Colonic mucosa (tissue), 4 donors: ENCODE measurements at places on chromosomes 16 and 17.
A peak's percentile ranks its signal among the peaks of the same experiment; 100 is the strongest.

DNA sequence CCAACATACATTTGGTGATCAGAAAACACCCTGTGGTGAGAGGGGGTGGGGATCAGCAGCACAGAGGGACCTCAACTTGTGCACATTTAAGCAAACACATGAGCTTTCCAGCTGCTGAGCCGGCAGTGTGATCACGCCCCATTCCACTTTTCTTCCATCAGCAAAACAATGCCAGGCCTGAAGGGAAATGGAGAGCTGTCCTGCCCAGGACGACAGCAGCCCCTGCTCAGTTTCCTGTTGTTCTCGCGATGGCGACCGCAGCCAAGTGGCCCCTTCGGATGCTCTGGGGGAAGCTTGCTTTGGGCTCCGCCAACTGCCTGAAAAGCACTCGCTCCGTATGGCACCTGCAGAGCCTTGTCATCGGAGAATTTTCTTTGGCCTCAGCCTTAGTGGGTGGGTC is 272.3 kb downstream of the FOXL1 start:
- no peak for DNase-seq

- DNase-seq = no peak
These were observed 92.1 kb downstream of the RAP1GAP2 start for GRCh38 chr17:2888326-2888725.

- no peak for DNase-seq
These were observed 13.9 kb downstream of the BEAN1 start for GRCh38 chr16:66440970-66441369.

- DNase-seq = no peak
These were observed 100.0 kb upstream of the ZNF469 start for GRCh38 chr16:88282564-88283395.

GRCh38 chr17:81254955-81255717 is 16.0 kb downstream of the NDUFAF8 start:
- peak; percentile 90 for DNase-seq

GRCh38 chr17:51375771-51376170 is 115.4 kb downstream of the UTP18 start:
- no peak for DNase-seq

GRCh38 chr17:63311416-63311937 is 134.6 kb downstream of the CYB561 start:
- DNase-seq = no peak

DNA sequence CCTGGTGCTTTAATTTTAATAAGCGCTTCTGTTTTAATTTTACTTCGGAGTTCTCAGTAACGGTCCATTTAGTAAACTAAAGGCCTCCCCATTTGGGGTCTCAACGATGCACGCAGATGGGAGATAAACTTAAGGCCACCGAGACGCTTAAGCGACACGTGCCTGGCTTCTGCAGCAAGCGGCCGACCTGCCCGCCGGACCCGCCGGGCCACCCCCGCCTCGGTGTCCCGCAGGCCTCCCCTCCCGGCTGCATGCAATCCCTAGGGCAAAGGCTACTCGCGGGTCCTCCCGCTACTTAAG is 592 bp downstream of the GCSH start:
- no peak for DNase-seq

DNA sequence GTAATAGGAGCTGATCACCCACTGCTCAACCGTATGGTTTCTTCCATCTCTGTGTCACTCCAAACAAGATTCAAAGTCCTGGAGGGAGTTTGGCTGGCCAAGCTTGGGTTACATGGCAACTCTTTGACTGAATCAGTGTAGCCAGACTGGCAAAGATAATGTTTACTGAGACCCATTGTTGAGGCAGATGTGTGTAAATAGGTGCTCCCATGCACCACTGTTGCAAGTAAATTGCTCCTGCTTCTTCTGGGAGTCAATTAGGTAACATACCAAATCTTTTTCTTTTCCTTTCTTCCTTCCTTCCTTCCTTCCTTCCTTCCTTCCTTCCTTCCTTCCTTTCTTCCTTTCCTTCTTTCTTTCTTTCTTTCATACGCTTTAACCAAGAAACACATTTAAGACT is 86.3 kb upstream of the DHX40 start:
- no peak for DNase-seq

GRCh38 chr16:6499413-6499812 is 833.2 kb upstream of the RBFOX1 start:
- no peak for DNase-seq

DNA sequence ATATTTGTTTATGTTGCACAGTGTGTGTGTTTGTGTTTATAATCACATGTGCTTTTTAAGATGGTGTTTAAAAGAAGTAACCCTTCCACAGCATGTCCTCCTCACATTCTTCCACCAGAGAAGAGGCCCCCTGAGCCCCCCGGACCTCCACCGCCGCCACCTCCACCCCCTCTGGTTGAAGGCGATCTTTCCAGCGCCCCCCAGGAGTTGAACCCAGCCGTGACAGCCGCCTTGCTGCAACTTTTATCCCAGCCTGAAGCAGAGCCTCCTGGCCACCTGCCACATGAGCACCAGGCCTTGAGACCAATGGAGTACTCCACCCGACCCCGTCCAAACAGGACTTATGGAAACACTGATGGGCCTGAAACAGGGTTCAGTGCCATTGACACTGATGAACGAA is 69.2 kb downstream of the CDK12 start:
- DNase-seq = no peak

- peak; percentile 89 for DNase-seq
These were observed at the start of gene CIAO3 for GRCh38 chr16:740764-741505. Gene CIAO3 (minus strand): TSS chr16:740997. CDS start chr16:740985, 12 bp downstream.

GRCh38 chr16:2335286-2335895 is 5.1 kb downstream of the ABCA3 start:
- peak; percentile 2 for DNase-seq

DNA sequence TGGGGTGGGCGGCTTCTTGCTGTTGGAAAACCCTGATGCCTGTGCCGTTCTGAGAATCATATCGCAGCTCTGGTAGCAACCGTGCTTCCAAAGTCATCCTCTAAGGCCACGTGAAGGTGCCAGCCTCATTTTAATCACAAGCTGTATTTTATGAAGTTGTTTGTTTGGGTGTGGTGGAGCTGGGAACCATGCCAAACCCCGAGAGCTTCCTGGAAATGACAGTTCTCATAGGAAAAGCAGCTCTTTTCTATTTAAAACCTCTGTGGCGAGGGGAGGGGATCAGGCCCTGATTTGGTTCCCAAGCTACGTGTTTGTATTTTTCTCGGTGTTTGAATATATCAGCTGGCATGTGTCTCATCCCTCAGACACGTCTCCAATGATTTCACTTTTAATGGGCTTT is 21.7 kb downstream of the KNOP1 start:
- peak; percentile 93 for DNase-seq

GRCh38 chr16:11706180-11706742 is 36.4 kb downstream of the TXNDC11 start:
- no peak for DNase-seq

DNA sequence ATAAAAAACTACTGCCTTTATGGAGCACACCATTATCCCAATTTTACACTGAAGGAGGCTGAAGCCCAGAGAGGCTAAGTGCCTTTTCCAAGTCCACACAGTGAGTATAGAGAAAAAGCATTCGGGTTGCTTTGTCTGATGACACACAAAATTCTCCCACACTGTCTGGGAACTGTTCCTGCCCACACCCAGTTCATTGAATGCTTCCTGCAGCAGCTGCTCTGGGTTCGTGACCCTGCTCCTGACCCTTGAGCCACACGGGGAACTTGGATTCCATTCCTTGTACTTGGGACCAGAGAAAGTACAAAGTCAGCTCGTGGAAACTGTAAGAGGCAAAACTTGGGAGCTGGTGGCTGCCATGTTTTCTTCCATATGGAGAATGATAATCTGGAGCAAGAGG is 57.9 kb downstream of the AKAP1 start:
- no peak for DNase-seq

- DNase-seq = no peak
These were observed 12.1 kb upstream of the NLK start for GRCh38 chr17:28030386-28030785.

DNA sequence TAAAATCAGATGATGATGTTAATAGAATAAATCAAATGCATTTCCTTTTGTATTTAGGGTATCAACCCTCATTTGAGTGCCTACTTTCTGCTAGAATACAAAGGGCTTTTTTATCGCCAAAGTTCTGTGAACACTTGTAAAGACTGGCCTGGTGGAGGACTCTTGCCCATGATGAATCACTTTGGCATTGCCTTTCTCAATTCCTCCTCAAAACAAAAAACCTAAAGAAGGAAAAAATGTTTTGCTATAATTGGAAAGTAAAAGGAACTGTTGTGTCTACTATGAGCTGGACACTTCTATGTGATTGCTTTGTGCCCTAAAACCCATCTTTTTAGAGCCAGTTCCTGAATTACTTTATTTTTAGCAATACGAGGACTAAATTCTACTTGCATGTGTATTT is 13.0 kb upstream of the DHRS11 start:
- no peak for DNase-seq

DNA sequence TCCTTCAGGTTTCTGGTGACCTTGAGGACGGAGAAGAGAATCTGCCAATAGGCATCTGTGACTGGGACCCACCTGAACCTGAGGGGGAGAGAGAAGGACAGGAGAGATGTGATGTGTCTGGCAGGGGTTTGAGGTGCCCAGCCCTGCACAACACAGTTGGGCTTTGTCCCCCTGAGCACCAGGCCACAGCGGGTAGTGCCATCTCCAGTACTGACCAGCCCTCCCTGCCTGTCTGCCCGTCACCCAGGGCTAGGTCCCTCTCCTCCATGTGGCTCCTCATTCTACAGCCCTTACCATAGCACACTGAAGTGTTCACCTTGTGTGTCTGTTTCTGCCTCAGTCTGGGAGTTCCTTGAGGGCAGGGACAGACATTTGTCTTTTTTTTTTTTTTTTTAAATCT is 30.8 kb downstream of the NLRP1 start:
- no peak for DNase-seq

GRCh38 chr17:5011928-5012327 is 14.2 kb downstream of the KIF1C start:
- no peak for DNase-seq

DNA sequence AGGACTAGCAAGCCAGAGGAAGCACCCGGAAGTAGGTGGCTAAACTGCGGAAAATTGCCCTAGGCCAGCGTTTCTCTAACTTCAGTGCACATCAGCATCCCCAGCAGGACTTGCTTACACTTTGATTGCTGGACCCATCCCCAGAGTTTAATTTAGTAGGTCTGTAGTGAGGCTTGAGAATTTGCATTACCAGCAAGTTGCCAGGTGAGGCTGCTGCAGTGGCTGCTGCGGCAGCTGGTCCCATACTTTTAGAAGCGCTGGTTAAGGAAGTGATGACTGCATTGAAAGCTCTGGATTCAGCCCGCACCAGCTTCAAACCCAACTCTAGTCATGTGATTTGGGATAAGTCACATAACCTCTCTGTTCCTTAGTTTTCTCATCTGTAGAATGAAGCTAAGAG is 4.2 kb downstream of the EEF2K start:
- DNase-seq = no peak

- no peak for DNase-seq
These were observed 120.3 kb downstream of the AXIN2 start for GRCh38 chr17:65441053-65441605.

DNA sequence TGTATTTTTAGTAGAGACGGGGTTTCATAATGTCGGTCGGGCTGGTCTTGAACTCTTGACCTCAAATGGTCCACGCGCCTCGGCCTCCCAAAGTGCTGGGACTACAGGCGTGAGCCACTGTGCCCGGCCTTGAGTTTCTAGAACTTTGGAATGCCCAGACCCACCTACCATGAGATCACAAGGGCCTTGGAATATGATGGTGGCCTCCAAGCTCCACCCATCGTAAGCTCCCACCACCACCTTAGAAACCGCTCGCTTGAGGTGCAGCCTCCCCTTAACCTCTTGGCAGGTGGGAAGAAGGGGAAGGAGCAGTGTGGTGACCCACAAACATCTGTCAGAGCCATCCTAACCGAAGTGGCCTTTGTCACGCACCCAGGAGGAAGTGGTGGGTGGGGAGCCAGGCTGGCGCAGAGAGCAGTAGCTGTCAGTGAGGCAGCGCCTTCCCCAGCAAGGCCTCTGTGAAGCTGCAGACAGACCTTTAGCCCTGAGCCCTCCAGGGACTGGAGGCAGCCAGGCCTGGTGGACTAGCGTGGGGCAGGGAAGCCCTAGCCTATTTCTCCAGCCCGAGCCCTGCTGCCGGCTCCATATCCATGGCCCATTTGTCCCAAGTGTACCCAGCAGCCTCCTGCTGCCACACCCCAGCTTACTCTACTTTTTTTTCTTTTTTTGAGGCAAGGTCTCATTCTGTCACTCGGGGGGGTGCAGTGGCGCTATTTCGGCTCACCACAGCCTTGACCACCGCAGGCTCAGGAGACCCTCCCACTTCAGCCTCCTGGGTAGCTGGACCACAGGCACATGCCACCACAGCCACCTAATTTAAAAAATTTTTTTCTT is 13.1 kb upstream of the SEPHS2 start:
- DNase-seq = peak; percentile 51

DNA sequence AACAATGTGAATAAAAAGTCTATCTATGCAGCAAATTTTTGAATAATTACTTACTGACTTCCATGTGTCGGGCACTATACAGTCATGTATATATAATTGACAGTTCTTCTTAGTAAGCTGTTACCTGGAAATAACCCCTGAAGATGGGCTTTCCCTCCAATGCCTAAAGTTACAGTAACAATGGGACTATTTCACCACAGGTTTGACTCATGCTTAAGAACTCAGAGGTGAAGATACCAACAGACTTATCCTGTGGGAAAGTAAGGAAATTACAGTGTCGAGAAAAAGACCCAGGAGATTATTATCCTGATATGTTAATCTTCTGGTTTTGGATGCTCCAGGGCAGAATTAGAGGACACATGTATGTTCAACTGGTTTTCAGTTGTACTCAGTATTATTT is 601.5 kb upstream of the SOX9 start:
- no peak for DNase-seq

DNA sequence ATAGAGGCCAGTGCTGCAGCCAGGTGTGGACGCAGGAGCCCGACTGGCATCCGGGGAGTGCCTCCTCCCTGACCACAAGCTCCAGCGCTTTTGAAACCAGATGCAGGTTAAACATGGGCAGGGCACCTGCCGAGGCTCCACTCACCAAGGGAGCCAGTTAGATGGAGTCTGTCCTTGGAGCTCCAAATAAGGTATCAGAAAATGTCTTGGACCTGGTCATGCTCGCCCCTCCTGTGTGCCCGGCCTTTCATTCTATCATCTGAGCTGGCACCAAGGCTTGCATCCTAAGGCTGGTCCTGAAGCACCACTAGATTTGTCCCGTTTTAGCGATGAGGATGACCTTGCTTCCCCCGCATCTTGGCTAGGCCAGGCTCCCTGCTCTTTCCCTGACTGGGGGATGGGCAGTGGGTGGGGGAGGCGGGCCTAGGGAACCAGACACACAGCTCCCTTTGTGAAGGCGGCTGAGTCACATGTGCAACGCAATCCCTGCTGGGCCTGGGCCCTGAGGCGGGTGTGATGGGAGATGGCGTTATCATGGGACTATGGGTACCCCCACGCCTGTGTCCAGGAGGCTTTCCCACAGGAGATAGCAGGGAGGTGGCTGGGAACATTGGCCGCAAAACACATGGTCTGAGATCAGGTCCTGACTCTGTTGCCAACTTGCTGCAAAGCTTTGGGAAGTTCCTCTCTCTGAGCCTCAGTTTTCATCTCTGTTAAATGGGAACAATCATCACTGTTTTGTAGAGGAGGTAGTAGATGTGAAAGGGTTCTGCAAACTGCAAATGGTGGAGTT is 5.0 kb upstream of the ADGRG1 start:
- DNase-seq = peak; percentile 73
